ENCODE measurements at places on chromosomes 6 and 20. TPM values are rescaled to one million over a fixed set of nuclear protein-coding genes. Genes with fewer than 3 reads are reported as not detected.

The NINL gene
- total RNA-seq: 7.7 TPM

DNA sequence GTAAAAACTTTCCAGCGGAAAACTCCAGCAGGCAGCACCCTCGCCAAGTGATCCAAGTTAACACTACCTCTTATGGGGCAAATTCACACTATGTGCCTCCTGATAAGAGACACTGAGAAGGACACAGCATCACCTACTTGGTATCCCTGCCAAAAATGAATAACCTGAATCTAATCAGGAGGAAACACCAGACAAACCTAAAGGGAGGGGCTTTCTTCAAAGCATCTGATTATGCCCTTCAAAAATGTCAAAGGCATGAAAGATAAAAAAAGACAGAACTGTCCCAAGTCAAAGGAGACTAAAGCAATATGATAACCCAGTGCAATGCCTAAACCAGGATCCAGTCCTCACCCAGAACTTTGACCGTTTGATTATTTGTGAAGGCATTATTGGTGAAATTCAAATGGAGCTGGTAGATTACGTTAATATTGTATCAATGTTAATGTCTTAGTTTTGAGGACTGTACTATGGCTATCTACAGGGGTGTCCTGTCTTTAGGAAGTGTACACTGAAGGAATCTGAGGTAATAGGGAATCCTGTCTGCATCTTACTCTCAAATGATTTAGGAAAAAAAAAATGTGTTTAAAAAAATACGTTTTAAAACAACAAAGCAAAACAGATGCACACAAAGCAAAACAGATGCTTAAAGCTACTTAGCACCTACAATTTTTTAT is 8.3 kb downstream of the TBC1D7 start:
- DNase-seq: no peak

DNA sequence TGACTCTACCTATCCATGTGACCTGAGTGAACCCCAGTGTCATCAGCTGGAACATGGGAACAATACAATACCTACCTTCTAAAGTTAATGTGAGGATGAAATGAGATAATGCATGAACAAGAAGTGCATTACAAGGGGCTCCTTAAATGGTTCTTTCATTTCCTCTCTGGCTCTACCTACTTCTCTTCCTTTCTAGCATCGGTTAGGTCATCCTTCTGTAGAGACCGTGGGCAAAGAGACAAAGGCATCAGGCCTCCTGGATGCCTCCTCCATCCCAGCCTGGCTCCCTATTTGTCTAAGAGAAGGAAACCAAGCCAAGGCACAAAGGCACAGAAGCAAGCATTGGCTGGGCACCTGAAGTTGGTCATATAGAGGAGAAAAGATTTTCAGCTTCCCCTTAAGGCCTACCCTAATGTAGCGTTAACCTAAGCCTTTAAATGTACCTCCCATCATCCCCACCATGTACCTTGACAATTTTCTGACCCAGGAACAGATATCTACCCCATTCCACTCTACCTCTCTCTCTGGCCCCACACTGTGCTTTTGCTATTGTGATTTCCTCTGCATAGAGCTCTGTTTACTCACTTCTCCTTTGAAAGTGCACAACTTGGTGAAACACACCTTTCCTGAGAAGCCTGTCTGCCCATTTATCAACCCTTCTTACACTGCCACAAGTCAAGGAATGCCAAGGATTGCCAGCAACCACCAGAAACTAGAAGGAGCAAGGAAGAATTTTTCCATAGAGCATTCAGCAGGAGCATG is 86.6 kb downstream of the GCLC start:
- no peak for DNase-seq

DNA sequence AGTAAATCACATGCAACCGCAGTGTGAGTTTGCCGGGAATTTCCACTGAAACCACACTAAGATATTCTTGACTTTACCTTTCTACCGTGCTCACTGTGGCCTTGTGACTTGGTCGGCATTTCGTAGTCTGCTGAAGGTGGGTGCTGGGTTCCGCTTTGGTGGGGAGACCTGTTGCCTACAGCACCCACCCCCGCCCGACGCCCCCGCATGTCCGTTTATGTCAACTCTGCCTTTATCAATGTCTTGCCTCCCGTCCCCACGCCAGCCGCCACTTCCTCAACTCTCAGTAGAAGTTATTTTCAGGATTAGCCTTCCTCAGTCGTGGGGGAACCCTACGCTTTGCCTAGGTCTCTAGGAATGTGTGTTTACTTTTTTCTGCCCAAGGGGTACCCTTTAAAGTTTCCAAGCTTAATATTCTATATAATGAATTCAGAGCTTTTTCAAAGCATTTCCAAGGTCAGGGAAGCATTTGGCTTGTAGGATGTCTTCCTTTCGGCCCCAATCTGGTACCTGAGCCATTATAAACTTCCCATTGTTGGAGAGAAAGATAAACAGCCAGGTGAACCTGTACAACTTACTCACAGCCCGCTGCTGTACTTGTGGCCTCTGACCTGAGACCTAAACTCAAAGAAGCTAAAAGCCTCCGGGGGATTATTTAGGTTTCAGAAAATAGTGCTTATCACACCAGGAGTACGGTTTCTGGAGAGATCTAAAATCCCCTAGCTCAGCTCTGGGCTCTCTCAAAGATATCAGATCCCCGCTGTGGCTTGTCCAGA is 54.2 kb downstream of the TBC1D7 start:
- DNase-seq: no peak

DNA sequence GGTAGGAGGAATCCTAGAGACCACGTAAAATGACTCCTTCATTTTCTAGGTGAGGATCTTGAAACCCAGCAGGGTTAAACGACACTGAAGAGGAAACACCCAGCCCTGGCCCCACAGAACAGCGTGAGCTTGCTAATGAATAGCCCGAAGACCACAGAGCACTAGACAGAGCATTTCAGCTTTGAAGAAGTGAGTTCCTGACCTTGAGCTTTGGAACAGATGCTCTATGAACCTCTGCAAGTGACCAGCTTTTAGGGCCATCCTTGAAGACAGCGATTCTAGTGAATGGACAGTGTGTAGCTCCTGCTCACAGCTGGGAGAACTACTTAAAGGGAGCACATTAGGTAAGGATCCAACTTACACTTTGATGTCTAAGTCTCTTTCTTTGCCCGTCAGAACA is 74.0 kb upstream of the FRMD1 start:
- no peak for DNase-seq

The C6orf58 gene
- total RNA-seq: not detected

GRCh38 chr6:56079751-56080540 is 167.4 kb downstream of the COL21A1 start:
- no peak for DNase-seq

DNA sequence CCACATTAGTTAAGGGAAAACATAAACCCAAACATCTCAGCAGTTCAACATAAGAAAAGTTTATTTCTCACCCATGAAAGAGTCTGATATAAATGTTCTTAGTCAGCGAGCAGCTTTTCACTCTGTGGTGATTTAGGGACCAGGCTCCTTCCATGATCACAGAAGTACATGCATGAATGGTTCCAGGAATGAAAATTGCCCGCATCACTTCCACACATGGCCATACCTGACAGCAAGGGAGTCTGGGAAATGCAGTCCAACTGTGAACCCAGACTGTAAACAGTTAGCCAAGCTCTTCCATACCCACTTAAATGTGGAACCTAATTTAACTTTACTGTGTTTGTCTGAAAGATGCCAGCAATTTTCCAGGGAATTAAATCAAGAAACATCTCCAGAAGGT is 353.9 kb downstream of the HACE1 start:
- no peak for DNase-seq

The MCM8 gene
- 12.5 TPM for total RNA-seq

GRCh38 chr6:167338541-167339117 is 13.7 kb downstream of the TTLL2 start:
- DNase-seq: no peak

GRCh38 chr6:63188828-63189227 is 22.4 kb upstream of the FKBP1C start:
- no peak for DNase-seq

GRCh38 chr6:139743664-139744437 is 369.4 kb upstream of the CITED2 start:
- peak; percentile 88 for DNase-seq

DNA sequence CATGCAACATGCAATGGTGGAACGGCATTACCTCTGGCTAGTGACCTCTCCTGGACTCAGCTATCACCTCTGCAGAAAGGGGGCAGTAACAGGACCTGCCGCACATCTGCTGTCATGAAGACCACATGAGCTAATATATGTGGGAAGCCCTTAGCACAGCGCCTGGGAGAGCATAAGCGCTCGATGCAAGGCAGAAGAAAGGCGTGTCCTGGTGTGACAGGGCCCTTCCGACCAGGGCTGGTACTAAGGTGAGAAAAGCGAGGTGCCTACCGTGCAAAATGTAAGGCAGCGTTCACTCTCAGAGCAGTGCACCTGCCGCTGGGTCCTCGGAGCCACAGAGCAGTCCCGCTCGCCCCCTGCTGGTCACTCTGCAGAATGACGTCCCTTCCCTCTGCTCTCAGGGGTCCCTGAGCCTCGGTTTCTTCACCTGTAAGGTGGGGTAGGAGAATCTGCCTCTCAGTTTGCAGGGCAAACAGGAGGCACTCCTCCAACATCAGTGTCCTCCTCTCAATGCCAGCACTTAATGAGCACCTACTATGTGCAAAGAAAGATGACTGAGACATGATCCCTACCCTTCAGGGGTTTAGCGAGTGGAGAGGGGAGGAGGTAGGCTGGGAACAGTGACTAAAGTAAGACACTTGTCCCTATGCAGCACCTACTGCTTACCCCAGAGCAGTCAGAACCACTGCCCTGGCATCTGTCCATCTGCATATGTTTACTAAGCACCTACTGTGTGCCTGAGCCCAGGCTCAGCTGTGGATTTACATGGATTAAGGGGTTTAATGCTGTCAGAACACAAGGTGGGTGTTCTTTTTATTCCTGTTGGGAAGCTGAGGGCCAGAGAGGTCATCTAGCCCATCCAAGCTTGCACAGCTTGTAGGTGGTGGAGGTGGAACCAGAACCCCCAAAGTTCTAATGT is 41.1 kb upstream of the PTGIS start:
- DNase-seq: peak; percentile 44

- no peak for DNase-seq
Measured at GRCh38 chr6:169428532-169428931, 174.9 kb upstream of the THBS2 start.

GRCh38 chr6:34284563-34285447 is 36.0 kb upstream of the SMIM29 start:
- no peak for DNase-seq

DNA sequence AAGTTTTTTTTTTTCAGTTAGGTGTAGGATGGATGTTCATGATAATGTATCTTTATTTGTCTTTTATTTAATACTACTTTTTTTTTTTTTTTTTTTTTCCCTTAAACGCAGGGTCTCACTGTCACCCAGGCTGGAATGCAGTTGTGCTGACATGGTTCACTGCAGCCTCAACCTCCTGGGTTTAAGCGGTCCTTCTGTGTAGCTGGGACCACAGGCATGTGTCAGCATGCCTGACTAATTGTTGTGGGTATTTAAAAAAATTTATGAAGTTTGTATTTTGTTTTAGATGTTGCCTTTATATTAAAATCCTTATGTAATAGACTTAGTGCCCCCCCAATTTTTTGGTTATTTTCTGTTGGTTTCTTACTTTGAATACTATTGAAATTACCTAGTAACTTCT is 42.6 kb downstream of the NCOA3 start:
- DNase-seq: peak; percentile 36

The MAFB gene
- total RNA-seq: 6.5 TPM

The SYCP2 gene
- 2.3 TPM for total RNA-seq

- no peak for DNase-seq
Measured at GRCh38 chr6:166907871-166908806, 48.2 kb downstream of the RNASET2 start.

The SEMG2 gene
- total RNA-seq: not detected

DNA sequence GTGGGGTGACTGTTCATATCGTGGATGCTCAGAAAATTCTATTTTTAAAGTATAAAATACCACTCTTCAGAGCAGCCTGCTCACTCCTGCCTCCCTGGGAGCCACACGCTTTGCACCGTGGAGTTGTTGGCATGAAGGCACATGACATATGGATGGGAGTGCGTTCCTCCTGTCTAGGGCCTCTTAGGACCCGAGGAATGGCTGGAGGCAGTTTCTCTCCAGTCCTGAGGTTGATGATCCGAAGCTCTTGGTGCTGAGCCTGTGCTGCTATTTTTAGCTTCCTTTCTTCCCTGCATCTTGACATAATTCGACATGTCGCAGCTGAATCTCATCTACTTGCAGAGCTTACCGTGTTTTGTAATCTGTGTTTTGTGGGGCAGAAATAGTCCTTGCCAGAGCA is 73.9 kb downstream of the PHACTR3 start:
- no peak for DNase-seq

The APCDD1L gene
- 1.4 TPM for total RNA-seq

DNA sequence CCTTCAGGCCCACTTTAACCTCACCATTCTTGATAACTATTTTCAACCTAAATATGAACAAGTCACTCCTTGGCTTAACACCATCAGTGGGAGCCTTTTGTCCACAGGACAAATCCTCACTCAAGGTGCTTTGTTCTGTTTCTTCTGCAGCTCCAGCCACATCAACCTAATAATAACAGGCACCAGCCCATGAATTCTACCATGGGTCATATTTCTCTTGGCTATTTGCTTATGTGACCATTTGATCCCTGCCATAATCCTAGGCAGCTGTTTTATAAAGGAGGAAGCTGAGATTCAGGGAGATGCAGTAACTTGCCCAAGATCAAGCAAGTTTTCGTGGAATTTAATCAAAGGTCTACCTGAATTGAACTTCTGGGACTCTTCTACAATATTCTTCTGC is 561.3 kb downstream of the DHX35 start:
- DNase-seq: no peak
